ENCODE measurements at places on chromosomes 7 and 10. TPM values are rescaled to one million over a fixed set of nuclear protein-coding genes. Genes with fewer than 3 reads are reported as not detected.
A peak's percentile ranks its signal among the peaks of the same experiment; 100 is the strongest.

DNA sequence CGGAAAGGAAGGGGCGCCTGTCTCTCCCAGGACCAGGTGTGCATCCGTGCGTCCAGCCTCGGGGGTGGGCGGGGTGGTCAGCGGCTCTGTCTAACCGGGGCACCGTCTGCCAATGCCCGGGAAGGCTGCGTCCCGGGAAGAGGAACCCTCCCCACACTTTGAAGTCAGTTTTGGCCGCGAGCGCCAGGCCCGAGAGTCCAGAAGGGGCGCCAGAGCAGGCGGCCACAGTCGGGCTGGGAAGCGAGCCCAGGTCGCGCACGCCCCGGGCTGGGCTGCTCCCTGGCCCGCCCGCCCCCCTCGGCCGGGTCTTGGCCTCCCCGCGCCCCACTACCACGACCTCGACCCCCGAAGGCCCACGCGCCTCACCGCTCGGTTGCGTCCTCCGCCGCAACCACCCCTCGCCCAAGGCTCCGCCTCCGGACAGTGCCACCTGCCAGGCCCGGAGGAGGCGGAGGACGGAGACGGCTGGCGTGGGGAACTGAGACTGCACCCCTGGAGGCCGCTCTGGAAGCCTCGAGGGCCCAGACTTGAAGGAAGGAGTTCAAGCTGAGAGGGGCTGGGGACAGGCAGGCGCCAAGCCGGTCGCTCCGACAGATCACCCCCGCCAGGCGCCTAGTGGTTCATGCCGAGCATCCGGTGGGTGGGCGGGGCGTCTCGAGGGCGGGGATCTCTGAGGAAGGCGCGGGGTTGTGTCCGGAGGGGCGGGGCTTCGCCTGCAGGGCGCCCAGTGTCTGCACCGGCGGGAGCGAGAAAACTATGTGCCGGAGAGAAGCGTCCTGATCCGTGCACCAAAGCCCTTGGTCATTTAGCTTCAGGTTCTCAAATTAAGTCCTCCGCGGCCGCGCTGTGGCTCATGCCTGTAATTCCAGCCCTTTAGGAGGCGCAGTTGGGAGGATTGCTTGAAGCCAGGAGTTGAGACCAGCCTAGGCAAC is at the start of gene BRAT1:
Gene BRAT1 (minus strand): TSS at position 404 of the 932 bp plus-strand sequence. CDS start 1,093 bp downstream, outside the sequence.
- DNase-seq = peak; percentile 96

GRCh38 chr7:139479620-139480019 is 3.9 kb downstream of the KLRG2 start:
- no peak for DNase-seq

ACTR3C gene
- polyA plus RNA-seq = 0.43 TPM

DNA sequence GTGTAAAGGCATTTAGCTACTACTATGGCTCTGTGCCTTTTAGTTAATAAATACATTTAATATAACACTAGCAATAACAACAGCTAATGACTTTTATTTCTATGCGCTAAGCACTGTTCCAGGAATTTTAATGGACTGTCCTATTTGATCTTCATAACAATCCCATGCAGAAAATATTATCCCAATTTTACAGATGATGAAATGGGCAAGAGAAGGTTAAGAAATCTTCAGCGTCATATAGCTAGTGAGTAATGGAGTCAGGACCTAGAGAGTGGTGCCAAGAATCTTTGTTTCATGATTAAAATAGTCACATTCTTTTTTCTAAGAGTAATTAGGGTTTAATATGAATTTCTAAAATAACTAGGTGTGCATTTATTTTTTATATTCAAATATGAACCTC is 32.4 kb downstream of the ACTA2 start:
- no peak for DNase-seq

ABCC2 gene
- polyA plus RNA-seq = 173 TPM

- DNase-seq = peak; percentile 99
Observed at GRCh38 chr7:131235489-131236317, 92.0 kb upstream of the MKLN1 start.

DNA sequence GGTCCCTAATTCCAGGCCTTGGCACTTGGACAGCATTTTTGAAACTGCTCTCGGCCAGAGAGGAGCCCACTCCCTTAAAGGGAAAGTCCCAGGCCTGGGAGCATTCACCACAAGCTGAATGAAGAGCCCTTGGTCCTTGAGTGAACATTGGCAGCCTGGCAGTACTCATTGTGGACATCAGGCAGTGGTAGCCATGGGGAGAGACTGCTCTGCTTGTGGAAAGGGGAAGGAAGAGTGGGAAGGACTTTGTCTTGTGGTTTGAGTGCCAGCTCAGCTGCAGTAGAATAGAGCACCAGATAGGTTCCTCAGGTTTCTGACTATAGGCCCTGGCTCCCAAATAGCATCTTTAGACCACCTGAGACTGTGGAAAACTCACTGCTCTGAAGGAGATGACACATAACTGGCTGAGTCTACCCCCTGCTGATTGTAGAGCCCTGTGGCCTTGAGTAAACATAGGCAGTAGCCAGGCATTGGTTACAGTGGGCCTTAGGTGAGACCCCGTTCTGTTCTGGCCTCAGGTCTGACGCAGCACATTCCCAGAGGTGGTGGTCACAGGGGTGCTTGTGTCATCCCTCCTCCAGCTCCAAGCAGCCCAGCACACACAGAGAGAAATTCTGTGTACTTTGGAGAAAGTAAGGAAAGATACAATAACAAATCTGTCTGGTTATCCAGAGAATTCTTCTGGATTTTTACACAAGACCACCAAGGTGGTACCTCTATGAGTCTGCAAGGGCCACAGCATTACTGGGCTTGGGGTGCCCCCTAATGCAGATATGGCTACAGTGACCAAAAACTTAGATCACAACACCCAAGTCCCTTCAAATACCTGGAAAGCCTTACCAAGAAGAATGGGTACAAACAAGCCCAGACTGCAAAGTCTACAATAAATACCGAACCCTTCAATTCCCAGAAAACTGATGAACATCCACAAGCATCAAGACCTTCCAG is 153.8 kb downstream of the GNAI1 start:
- DNase-seq = no peak

CAMK2B gene
- polyA plus RNA-seq = 0.17 TPM

DNA sequence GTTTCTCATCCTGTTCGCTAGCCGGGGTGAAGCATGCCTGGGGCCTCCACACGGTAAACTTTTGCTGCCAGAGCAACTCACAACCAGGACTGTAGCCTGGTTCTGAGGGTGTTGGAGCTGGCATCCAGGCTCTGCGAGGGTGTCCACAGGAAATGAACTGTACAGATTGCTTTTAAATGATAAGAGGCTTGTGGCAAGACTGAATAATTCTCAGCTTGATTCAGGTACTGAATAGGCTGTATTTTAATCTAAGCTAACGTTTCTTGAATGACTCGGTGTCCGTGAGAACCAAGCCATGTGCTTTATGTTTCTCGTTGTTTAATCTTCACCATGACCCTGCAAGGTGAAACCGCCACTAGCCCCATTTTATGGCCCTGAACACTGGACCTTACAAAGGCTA is 49.3 kb downstream of the EEPD1 start:
- DNase-seq = no peak

GIMAP1 gene
- polyA plus RNA-seq = not detected

DNA sequence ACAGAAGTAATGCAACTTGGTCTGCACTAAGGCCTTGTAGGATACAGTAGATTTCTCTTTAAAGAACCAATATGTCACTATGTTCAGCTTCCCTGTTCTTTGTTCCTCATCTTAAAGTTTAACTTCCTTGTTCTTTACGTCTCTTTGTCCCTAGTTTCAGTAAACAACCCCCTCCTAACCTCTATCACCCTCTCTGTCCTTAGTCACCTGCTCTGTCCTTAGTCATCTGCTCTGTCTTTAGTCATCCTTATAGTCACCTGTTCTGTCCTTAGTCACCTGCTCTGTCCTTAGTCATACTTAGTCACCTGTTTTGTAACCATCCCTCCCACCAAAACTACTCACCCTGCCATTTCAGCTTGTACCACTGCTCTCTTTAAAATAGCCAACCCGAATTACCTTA is 144.6 kb upstream of the TMEM106B start:
- DNase-seq = peak; percentile 45

- peak; percentile 75 for DNase-seq
Observed at GRCh38 chr7:47586925-47587324, 5.0 kb upstream of the TNS3 start.

- no peak for DNase-seq
Observed at GRCh38 chr10:6388261-6388893, 185.6 kb downstream of the PFKFB3 start.

GRCh38 chr7:137142376-137142775 is 201.2 kb downstream of the PTN start:
- no peak for DNase-seq

- no peak for DNase-seq
Observed at GRCh38 chr7:126589068-126589684, 663.6 kb downstream of the GRM8 start.

AKAP9 gene
- 12.8 TPM for polyA plus RNA-seq

DNA sequence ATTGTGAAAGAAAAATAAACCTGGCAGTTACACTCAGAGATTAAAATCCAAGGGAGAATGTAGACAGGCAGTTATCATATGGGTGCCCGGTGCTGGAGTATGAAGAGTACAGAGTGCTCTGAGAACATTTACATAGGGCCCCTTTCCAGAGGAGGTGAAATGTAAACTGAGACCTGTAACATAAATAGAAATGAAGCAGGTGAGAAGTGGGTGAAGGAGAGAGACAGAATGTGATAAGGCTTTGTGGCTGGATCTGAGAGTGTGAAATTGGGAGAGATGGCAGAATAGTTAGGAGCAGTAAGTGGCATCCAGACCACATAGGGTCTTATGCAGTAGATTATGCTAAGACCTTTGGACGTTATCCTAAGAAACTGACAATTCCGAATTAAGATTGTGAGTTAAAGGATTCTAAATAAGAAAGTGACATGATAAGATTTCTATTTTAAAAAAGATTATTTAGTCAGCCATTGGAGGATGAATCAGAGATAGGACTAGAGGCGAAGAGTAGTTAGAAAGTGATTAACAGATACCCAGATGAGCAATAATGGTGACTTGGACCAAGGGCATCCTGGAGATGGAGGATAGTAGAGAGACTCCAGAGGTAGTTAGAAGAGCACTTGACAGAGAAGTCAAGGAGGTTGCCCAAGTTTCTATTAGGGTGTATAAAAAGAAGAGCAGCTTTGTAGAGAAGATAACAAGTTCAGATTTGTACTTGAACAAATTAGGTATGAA is 36.7 kb downstream of the DNAH11 start:
- no peak for DNase-seq

All from A549 (cell line).